ENCODE measurements at places on chromosomes 16 and 17. TPM values are rescaled to one million over a fixed set of nuclear protein-coding genes. Genes with fewer than 3 reads are reported as not detected.

DNA sequence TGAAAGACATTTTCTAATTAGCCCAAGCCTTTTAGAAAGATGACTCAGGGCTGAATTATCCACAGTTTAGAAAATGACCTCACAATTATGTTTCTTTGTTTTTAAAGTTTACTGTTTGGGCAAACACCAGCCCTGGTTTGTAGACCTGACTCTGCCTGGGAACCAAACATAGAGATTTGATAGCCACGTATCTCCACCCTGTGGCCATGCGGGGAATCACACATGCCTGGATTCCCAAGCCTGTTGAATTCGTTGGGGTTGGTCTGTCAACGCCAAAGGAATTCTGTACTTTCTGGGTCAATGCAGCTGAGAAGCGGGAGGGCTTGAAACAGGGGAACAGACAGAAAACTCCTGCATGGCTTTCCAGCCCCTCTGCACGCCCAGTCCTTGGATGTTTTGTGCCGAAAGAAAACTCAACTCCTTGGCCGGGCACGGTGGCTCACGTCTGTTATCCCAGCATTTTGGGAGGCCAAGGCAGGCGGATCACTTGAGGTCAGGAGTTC, 26.9 kb downstream of the CD300A start:
- peak; percentile 45 for DNase-seq

- DNase-seq, result peak; percentile 42
Measured at GRCh38 chr16:14301169-14302030, 230.3 kb downstream of the MRTFB start.

GRCh38 chr17:67733449-67733848, 15.7 kb downstream of the NOL11 start:
- DNase-seq, result no peak

- DNase-seq, result no peak
Measured at GRCh38 chr17:263773-264172, 82.3 kb upstream of the DOC2B start.

DNA sequence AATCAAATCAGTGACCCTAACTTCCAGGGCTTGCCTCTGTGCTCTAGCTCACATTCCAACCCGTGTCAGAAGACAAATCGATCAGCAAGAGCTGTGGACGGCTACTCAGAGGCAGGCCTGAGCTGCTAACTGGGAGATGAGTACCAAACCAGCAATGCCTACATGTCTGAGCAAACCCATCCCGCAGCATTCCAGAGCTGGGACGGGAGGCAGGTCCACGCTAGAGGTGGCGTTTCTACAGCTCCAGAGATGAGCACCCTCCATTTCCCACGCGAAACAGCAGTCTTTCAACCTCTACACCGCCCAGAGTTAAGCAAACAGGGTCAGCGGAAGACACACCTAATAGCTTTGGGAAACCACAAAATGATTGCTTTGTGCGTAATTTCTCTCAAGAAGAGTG, 6.5 kb downstream of the NXN start:
- DNase-seq, result no peak

- no peak for DNase-seq
Measured at GRCh38 chr16:8346294-8346693, 244.0 kb downstream of the TMEM114 start.

- DNase-seq, result no peak
Measured at GRCh38 chr16:25114121-25114520, 2.6 kb downstream of the LCMT1 start.

The BCAR1 gene
- 1.2 TPM for total RNA-seq

- no peak for DNase-seq
Measured at GRCh38 chr17:66580184-66580955, 254.5 kb upstream of the CACNG5 start.

GRCh38 chr16:56859636-56860035, 5.4 kb upstream of the SLC12A3 start:
- no peak for DNase-seq

The GDPD3 gene
- 1.7 TPM for total RNA-seq

The PRRT2 gene
- 1.3 TPM for total RNA-seq

- no peak for DNase-seq
Measured at GRCh38 chr17:305090-305976, 47.3 kb downstream of the RPH3AL start.

The ZFHX3 gene
- 0.54 TPM for total RNA-seq

DNA sequence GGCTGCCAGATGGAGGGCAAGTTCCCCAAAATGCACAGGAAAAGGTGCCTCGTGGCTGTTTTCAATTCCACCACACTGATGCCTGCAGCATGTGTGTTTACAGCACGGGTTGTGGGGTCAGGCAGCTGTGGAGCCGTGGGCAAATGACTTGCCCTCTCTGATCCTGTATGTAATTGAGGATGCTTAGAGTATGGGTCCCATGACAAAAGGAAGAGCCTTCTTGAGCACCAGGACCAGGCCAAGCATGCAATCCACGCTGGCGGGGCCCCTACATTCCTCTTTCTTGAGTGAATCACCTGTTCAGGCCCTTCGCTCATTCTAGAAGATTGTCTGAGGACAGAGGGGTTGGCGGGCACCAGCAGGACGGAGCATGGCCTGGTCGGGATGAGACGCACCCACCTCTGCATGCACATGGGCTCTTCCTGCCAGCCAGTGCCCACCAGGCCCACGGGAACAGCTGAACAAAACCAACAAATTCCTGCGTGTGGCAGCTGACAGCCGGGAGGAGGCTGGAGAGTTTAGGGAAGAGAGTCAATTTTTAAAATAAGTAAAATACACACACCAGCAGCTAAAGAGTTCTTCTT, 1.4 kb upstream of the CTRB2 start:
- DNase-seq, result no peak

DNA sequence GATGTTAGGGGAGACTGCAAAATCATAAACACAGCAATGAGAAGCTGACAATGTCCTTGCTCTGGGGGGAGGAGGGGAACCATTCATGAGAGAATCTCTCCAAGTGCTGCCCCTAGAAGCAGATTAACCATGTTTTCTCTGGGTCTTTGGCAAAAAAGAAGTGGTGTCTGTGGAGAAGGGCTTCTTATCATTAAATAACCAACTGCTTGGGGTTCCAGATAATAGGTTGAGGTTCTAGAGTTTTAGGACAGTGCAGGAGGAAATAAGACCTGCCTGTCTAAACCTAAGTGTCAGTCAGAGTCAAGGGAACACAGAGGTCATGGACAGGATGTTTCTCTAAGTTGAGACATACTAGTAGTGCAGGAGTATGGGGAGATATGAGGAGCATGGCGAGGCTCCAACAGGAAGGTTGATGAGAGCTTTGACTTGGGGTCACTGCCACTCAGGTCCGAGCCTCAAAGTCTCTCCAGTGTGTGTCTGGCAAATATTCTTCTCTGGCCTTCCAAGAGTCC, 5.1 kb upstream of the ANKS4B start:
- no peak for DNase-seq

GRCh38 chr17:40063187-40063771, 514 bp downstream of the THRA start:
- peak; percentile 30 for DNase-seq

GRCh38 chr16:57446531-57447185, 527 bp downstream of the CIAPIN1 start:
- peak; percentile 24 for DNase-seq

The NPIPB2 gene
- total RNA-seq, result 6.2 TPM

GRCh38 chr17:63682441-63682840, 17.5 kb downstream of the LIMD2 start:
- no peak for DNase-seq

The CIBAR2 gene
- not detected for total RNA-seq

The KRT39 gene
- not detected for total RNA-seq

- DNase-seq, result no peak
Measured at GRCh38 chr17:55776271-55776670, 25.4 kb downstream of the PCTP start.

- DNase-seq, result no peak
Measured at GRCh38 chr17:74937064-74938051, 1.7 kb downstream of the OTOP3 start.

- no peak for DNase-seq
Measured at GRCh38 chr17:4591529-4591928, 7.2 kb downstream of the SMTNL2 start.

DNA sequence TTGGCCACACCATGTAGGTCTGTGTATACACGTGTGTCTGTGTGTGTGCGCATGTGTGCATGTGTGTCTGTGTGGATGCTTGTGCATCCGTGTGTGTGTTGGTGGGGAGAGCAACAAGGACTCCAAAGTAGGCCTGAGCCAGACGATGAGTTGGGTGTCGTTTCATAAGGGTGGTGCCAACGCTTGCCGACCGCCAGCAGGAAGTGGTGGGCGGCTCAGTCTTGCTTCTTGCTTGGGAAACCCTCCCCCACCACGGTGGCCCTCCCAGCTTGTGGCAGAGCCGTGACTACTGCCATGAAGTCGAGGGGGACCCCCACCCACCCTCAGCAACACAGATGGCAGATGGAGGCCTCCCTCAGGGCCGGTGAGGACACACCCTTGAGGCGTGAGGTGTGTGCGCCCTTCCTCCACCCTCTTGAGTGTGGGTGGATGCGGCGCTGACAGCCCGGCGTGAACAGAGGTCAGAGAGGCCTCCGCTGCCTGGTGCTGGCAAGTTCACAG, 17.5 kb downstream of the SBK1 start:
- peak; percentile 89 for DNase-seq

GRCh38 chr16:57115514-57116182, 23.3 kb downstream of the CPNE2 start:
- DNase-seq, result no peak

DNA sequence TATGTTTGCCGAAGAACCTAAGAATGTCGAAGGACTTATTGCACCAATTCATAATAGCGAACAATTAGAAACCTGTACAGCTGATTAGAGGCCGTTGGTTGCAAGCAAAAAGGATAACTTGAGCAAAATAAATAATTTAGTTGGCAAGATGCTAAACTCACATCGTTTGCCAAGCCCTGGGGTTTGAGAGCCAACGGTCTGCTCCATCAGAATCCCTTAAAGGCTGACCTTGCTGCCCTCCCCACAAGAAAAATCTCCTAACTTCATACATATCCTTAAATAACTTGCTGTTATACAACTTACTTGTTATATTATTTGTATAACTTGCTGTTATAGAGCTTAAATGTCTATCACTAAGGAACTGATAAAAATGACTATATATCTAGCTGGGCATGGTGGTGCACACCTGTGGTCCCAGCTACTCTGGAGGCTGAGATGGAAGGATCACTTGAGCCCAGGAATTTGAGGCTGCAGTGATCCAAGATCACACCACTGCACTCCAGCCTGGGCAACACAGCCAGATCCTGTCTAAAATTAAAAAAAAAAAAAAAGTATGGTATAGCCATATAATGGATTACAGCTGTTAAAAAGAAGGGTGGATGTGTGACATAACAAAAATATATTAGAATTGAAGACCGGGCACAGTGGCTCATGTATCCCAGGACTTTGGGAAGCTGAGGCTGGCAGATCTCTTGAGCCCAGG, 1.9 kb upstream of the TRIM37 start:
- no peak for DNase-seq

DNA sequence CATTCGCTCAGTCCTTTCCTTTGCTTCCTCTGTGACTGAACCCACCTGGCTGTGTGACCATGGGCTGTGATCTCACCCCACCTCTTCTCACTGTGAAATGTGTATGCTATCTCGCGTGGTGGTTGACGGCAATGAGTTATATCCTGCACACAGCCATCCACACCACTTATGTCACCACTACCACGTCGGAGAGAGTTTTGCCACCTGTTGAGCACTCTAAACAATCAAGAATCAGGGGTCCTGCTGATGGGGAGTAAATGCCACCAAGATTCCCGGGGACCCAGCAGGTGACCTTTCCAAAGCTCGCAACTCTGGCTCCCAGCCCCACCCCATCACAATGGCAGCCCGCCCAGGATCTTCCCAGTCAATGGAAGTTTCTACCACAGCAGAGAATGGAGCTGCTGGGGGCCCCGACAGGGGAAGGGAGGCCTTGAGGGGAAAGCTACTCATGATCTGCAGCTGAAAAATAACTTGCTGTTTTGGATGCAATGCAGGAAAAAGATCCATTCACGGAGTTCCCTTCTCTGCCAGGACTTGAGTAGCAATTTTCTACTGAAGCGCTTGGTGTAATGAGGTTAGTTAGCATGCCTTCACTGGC, 26.2 kb upstream of the RCVRN start:
- no peak for DNase-seq

GRCh38 chr17:49691677-49692191, 13.8 kb upstream of the SPOP start:
- DNase-seq, result no peak

The ZPBP2 gene
- not detected for total RNA-seq

DNA sequence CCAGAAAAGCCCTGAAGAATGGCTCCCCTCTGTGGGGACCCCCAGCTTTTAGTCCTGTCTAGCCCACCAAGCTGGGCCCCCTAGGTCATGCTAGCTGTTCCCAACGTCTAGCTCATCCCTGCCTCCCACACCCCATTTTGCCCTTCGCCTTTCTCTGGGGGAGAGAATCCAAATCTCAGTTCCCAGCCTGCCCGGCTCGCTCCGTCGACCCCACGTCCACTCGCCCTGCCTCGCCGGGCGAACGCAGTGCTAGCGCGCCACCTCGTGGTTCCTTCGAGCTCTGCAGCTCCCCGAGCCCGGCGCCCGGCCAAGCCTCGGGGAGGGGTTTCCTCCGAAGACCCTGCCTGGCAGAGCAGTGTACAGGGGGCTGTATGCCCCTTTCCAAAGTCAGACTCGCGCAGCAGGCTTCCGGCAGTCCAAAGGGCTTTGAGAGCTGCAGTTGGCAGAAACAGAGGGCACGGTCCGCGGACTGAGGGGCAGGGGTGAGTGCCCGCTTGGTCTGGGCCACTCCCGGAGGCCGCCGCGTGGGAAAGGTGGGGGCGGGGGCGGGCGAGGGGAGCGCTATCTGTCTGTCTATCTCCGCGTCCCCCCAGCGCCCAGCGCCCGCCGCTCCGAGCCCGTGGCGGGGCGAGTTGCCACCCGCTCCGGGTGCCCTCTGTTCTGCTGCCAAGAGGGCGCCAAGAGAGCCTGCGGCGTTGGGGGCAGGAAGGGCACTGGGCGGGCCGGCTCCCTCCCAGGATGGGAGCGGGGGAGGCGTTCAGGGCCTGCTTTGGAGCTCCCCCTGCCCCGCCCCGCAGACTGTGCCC, 1.7 kb upstream of the DLX3 start:
- DNase-seq, result peak; percentile 66

DNA sequence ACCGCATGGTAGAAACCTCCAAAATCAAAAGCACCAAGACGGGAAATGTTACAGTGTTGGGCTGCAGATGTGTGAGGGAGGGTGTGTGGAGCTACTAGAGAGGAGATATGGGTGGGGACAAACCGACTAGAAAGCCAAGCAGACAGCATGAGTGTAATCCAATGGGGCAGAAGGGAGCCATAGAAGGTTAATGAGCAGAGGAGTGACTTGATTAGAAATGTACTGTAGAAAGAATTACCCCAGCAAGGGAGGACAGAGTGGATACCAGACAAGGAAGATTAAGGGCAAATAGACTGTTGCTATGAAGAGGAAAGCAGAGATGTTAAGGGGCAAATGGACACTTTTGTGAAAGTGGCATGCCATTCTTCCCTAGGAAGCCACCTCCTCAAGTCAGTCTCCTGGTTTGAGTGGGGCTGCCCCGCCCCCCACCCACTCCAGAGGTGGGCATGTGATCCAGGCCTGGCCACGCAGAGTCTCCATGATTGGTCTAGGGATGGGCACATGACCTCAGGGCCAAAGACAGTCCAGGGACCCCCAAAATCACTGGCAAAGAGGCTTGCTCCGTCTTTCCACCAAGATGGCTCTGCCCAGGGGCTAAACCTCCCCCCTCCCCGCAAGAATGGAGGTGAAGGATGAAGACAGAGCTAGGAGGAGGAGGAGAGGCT, 4.3 kb downstream of the COTL1 start:
- no peak for DNase-seq

The NXPH3 gene
- 0.18 TPM for total RNA-seq
